ENCODE measurements at places on chromosomes 1 and 21. TPM values are rescaled to one million over a fixed set of nuclear protein-coding genes. Genes with fewer than 3 reads are reported as not detected.

The LCE1F gene
- total RNA-seq: not detected

The NPHS2 gene
- not detected for total RNA-seq

The CACHD1 gene
- total RNA-seq: 7.7 TPM

The RAD54L gene
- total RNA-seq: 3.3 TPM

The RGS16 gene
- 0.16 TPM for total RNA-seq

The SLAMF9 gene
- 17.9 TPM for total RNA-seq

The SEC16B gene
- total RNA-seq: 0.19 TPM

The ZNF593OS gene
- total RNA-seq: not detected

The RIMKLA gene
- 0.35 TPM for total RNA-seq

The FTCD gene
- total RNA-seq: not detected

The PLEKHA6 gene
- total RNA-seq: not detected

The TRIM67 gene
- 0.03 TPM for total RNA-seq

The GRHL3 gene
- total RNA-seq: not detected

The PRR9 gene
- not detected for total RNA-seq

The SAMSN1 gene
- not detected for total RNA-seq

The FAM78B gene
- total RNA-seq: 3.1 TPM

The USH2A gene
- total RNA-seq: 0.79 TPM

The HSD3B1 gene
- not detected for total RNA-seq

The TBX19 gene
- 2.2 TPM for total RNA-seq

The AKR7A2 gene
- 72.5 TPM for total RNA-seq

The GUCA2B gene
- not detected for total RNA-seq

The C1orf53 gene
- 3.0 TPM for total RNA-seq

The C1orf87 gene
- total RNA-seq: not detected

All from SK-MEL-5 (cell line).